Type B pancreatic cell (in vitro differentiated cells): ENCODE measurements at places on chromosomes 4 and X.

- DNase-seq, result no peak
Measured at GRCh38 chr4:138050601-138051000, 191.5 kb downstream of the SLC7A11 start.

DNA sequence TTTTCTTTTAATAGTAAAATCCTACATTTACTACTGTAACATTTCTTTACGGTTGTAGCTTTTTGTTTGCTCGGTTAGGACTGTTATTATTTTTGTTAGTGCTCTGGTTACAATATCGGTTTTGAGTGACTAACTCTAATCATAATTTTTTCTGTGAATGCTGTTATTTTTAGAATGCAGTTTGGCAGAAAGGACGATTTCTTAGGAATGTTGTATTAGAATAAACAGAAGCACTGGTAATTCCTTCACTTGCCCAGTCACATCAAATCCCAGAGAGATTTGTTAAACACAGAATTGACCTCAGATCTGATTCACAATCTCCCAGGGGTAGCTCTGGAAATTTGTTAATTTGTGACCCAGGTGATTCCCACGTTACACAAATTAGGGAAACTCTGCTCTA lies 21.7 kb downstream of the DDIT4L start:
- no peak for DNase-seq

- DNase-seq, result no peak
Measured at GRCh38 chr4:148435654-148436406, 6.4 kb downstream of the NR3C2 start.

DNA sequence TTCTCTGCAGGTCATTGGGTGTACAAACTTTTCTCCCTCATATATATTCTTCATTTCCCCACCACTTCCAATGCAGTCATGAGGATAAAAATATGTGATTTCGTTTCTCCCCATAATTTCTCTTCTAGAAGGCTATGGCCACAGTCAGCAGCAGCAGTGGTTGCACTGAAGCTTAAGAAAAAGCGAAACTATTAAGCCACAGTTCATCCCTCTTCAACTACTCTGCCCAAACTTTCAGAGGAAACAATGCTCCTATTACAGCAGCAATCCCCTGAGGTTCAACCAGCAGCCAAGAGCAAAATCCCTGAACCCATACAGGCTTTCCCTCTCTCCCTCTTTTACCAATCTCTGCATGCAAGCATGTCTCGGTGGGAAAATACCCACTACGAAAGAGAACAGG lies 298.6 kb downstream of the DHX15 start:
- DNase-seq, result no peak

- DNase-seq, result no peak
Measured at GRCh38 chrX:27976284-27976683, 5.0 kb downstream of the DCAF8L1 start.

DNA sequence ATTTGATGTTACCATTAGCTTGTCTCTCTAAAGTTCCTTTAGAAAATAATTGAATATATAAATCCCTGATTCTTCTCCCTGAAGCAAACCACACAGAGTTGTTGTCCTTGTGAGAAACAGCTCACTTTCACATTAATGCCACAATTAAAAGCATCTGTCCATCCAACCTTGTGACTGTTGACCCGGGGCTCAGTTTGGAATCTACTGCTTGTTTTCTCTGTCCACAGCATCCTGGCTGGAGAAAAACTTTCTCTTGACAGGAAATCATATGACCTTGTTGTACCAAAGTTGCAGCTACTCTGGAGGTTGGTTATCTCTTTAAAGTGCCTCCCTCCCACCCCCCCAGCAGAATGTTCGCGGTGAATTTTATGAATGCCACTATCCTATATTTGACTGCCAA lies 3.1 kb downstream of the PRKG2 start:
- DNase-seq, result no peak
